Stimulated activated CD4-positive, alpha-beta T cell treated with anti-CD3 and anti-CD28 coated beads, Interleukin-15, amount 100 ng/mL, for 1 hour (primary cell): ENCODE measurements at places on chromosomes 5 and 9.

GRCh38 chr5:158390577-158390976 is 531.6 kb upstream of the CLINT1 start:
- DNase-seq: no peak

GRCh38 chr9:127769929-127770582 is 8.4 kb downstream of the SH2D3C start:
- DNase-seq: no peak

GRCh38 chr5:96455789-96456188 is 22.7 kb upstream of the PCSK1 start:
- DNase-seq: no peak

DNA sequence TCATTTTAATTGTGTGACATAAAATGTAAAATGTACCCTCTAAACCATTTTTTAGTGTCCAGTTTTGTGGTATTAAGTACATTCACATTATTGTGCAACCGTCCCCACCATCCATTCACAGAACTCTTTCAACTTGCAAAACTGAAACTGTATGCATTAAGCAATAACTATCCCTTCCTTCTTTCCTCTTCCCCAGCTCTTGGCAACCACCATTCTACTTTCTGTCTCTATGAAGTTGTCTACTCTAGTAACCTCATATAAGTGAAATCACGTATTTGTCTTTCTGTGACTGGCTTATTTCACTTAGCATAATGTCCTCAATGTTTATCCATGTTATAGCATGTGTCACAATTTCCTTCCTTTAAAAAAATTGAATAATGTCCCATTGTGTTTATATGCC is 142.4 kb downstream of the C9orf152 start:
- DNase-seq: no peak

DNA sequence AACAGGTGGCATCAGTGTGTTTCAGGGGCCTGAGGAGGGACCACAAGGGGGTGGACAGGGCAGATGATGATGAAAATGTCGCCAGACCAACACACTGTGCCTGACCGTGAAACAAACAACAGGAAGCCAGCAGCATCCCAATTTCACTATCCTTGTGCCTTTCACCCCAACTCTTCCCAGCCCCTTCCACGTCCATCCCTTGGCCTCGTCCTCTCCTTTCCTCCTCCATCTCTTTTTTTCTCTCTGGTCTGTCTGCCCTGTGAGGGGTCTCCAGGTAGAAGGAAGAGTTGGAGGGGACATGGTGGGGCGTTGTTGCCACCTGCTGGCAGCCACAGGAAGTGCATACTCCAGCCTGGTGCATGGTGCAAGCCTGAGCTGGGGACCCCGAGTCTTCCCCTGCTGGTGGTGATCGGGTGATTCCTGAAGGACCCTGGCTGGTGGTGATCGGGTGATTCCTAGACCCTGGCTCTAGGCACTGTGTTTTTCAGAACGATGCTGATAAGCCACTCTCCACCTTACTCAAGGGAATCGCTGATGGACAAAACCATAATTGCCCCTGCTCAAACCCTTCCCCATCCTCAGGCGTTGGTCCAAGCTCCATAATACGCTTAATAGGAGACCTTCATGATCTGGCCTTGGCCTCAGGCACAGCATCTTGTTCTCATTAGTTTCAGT is 21.7 kb upstream of the NSD1 start:
- DNase-seq: peak; percentile 52

GRCh38 chr9:109253637-109254284 is 67.1 kb downstream of the EPB41L4B start:
- DNase-seq: no peak

- no peak for DNase-seq
These were observed 14.9 kb downstream of the GLDC start for GRCh38 chr9:6630502-6631206.

- no peak for DNase-seq
These were observed 38.1 kb downstream of the BASP1 start for GRCh38 chr5:17255471-17256021.

GRCh38 chr5:118486647-118487225 is 501.6 kb downstream of the DTWD2 start:
- no peak for DNase-seq

DNA sequence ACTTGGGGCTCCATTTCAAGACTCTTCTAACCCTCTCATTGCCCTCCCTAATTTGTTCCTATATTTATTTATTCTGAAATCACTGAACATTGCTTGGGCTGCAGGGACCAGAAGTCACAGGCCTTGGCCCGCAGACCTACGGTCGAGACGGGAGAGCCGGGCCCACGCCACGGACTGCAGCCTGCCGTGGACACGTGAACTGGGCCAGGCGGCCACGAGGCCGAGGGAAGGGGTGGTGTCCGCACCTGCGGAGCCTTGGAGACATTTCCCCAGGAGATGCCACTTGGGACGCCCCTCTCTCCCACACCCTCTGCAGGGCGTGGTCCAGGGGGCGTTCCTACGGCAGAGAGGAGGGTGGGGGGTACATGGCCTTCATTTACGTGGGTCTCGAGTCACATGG is 463.9 kb downstream of the ICE1 start:
- DNase-seq: no peak

DNA sequence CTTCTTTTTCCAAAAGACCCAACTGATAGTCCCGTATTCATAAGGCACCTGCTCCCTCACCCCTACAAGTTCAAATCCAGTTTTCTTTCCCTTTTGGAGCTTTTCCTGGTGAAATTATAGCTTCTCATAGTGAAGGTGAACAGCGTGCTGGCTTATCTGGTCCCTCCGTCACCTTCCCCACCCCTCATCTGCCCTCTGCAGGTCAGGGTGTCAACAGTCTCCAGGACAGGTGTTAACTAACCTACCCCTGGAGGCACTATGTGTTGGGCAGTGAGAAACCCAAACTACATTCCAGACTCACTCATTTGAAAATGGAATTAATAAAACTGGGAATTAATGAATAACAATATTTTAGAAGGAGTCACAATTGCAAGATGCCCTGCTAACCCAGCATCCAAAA is 109.0 kb upstream of the TAS2R1 start:
- no peak for DNase-seq

DNA sequence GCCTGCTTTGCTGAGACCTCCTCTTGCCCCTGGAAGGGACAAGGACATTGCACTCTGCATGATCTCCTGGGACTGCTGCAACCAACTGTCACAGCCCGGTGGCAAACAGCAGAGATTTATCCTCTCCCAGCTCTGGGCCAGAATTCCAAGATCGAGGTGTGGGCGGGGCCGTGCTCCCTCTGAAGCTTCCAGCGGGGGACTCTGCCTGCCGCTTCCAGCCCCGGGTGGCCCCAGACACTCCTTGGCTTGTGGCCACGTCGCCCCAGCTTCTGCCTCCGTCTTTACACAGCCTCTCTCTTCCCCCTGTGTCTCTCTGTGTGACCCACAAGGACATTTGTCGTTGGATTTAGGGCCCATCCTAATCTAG is 67.1 kb downstream of the COL5A1 start:
- DNase-seq: no peak

DNA sequence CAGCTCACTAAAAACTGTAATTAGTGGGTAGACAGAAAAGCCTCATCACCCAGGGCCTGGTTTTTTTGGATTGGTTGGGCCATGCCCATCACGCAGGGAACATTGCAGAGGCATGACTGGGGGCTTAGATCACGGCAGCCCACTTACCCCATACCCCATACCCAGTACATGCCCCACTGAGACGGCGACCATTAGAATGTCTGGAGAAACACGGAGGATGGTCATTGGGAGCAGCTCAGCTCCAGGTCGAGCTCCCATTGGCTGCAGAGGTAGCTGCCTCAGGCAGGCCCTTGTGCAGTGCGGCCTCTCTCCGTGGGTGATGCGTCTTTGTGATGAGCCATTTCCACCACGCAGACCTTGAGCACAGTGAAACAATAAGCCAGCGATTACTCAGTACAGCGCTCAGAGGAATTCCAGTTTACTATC is 204.0 kb downstream of the GADD45G start:
- no peak for DNase-seq

DNA sequence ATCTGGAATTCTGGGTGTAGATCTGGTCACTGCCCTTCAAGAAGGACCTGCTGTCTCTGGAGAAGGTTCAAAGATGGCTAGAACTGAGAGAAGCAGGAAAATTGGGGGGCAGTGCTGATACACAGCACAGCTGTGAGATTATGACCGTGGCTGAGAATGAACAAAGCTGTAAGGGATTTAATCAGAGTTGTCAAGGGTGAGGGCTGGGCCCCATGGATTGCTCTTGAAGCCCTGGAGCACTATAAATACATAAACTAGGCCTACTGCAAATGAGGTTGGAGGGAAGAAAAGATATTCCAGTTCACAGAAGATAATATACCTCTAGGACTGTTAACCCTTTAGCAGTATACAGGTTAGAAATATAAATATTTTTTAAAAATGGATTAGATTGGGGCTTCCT is 86.3 kb upstream of the KLF9 start:
- DNase-seq: no peak

- DNase-seq: no peak
These were observed 36.1 kb upstream of the NEK6 start for GRCh38 chr9:124221676-124222075.

- no peak for DNase-seq
These were observed 142.8 kb upstream of the TNPO1 start for GRCh38 chr5:72673623-72674022.

DNA sequence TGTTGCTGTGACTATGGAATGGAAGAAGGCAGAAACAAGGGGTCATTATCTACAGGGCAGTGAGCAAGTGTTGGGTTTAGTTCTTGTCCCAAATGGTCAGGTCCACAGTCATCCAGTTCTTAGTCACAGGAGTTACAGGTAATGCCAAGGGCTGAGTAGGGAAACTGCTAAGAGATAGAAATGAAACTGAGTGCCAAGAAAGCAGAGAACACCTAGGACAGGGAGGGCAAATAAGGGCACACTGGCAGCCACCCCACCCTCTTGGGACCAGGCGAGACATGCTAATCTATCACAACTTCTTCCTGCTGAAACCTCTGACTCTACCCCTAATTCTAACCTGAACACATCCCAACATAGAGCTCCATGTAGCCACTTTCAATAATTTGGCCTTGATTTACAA is 103.2 kb downstream of the KLF4 start:
- no peak for DNase-seq

GRCh38 chr9:77939149-77939668 is 92.4 kb downstream of the GNAQ start:
- no peak for DNase-seq

GRCh38 chr5:113056988-113057387 is 80.4 kb downstream of the DCP2 start:
- no peak for DNase-seq

- no peak for DNase-seq
These were observed 115.7 kb upstream of the SMC2 start for GRCh38 chr9:103978396-103978795.

GRCh38 chr9:89153232-89154017 is 25.2 kb downstream of the SHC3 start:
- DNase-seq: no peak

DNA sequence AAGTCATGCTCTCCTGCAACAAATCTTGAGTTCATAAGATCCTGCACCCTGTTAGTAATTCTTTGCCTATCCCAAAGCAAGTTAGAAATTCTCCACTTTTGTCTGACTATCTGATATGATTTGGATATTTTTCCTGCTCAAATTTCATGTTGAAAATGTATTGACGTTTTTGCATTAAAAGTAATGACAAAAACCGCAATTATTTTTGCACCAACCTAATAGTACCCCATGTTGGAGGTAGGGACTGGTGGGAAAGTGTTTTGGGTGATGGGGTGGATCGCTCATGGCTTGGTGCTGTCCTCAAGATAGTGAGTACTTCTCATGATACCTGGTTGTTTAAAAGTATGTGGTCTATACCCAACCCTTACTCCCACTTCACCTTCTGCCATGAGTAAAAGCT is 713.4 kb downstream of the CDH18 start:
- no peak for DNase-seq

GRCh38 chr9:128627906-128628305 is 28.7 kb downstream of the DYNC2I2 start:
- no peak for DNase-seq

GRCh38 chr9:74726581-74726980 is 161.1 kb downstream of the TRPM6 start:
- DNase-seq: no peak

GRCh38 chr5:20972419-20972925 is 984.5 kb upstream of the CDH18 start:
- DNase-seq: no peak

- DNase-seq: no peak
These were observed 92.5 kb upstream of the DMRT1 start for GRCh38 chr9:748861-749497.

DNA sequence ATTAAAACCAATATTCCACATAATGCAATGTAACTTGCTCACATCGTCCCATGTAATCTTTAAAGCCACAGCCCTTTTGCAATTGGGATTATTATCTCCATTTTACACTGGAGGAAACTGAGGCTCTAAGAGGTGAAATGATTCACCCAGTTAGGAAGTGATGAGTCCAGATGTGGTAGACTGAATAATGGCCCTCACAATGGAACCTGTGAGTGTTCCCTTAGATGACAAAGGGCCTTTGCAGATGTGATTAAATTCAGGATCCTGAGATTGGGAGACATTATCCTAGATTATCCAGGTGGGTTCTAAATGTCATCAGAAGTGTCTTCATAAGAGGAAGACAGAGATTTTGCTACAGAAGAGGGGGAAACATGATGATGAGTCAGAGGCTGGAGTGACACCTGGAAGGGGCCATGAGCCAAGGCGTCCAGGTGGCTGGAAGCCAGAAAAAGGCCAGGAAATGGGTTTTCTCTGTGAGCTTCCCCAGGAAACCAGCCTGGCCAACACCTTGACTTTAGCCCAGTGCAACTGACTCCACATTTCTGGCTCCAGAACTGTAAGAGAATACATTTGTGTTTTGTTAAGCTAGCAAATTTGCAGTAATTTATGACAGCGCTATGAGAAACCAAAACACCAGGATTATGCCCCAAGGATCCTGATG is 139.1 kb downstream of the KCNIP1 start:
- DNase-seq: no peak

- DNase-seq: no peak
These were observed 53.1 kb downstream of the SYK start for GRCh38 chr9:90854637-90855175.

- no peak for DNase-seq
These were observed 107.9 kb upstream of the LMX1B start for GRCh38 chr9:126505697-126506346.

- DNase-seq: no peak
These were observed 33.6 kb upstream of the NFIB start for GRCh38 chr9:14347406-14348122.
